ENCODE measurements at places on chromosomes 3 and 15. TPM values are rescaled to one million over a fixed set of nuclear protein-coding genes. Genes with fewer than 3 reads are reported as not detected.

Gene CFAP100
- total RNA-seq, result not detected

Gene GABRB3
- total RNA-seq, result not detected

GRCh38 chr3:32401126-32401525 lies 9.5 kb downstream of the CMTM7 start:
- H3K27ac ChIP-seq, result peak overlapping the region; percentile 81
- peak overlapping the region; percentile 92 for H3K4me3 ChIP-seq
- peaks cover 21% of the 10 kb centered on the region for H3K36me3 ChIP-seq
- H3K27me3 ChIP-seq, result no peaks in the 10 kb centered on the region
- DNase-seq, result no peak

DNA sequence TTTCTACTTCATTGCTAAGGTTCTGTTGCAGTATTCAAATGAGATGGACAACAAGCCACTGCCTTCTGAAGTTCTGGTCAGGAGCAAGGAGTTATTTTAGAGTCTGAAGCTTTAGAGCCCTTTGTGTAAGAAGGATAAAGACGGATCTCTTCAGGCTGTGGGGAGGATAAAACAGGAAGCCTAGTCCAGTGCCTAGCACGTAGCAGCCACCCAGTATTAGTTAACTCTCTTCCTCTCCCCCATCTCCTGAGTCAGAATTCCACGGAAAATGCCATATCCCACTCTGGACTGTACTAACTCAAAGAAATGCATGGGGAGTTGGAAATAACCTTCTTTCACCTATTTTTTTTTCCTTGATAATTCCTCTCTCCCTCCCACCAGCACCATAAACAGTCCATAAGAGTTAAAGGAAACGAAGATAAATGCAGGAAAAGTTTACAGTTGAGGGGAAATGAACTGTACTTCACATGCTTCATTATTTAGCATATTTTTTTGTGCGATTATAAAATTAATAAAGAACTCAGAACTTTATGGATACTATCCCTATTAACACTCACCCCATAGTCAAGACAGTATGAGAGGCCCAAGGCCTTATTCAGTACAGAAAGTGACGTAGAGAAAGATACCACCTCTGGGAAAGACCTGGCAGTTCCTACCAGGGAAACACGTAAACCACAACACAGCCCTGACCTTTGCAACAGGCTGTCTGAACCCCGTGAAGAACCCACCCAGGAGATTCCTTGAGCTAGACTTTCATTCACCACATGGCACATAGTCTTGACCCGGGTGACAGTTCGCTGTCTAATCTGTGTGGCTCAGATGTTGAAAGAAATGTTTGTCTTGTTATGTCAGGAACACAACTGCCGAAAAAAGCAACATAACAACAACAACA lies 9.2 kb downstream of the IGF2BP2 start:
- no peaks in the 10 kb centered on the region for H3K36me3 ChIP-seq
- H3K4me3 ChIP-seq, result no peak overlapping the region
- peaks cover 52% of the 10 kb centered on the region for H3K27me3 ChIP-seq
- no peak for DNase-seq

GRCh38 chr3:51974963-51975851 lies at the start of gene ABHD14A:
Gene ABHD14A (plus strand): TSS chr3:51975064. CDS start chr3:51975136, 72 bp downstream.
- peak within 1 kb of the TSS; percentile 87 for H3K4me3 ChIP-seq
- peak; percentile 72 for DNase-seq
- peaks cover 24% of the 10 kb centered on the region for H3K4me1 ChIP-seq
- H3K27ac ChIP-seq, result peak within 1 kb of the TSS; percentile 90
- no peaks in the 10 kb centered on the region for H3K27me3 ChIP-seq
- H3K36me3 ChIP-seq, result peaks cover 2% of the 10 kb centered on the region

DNA sequence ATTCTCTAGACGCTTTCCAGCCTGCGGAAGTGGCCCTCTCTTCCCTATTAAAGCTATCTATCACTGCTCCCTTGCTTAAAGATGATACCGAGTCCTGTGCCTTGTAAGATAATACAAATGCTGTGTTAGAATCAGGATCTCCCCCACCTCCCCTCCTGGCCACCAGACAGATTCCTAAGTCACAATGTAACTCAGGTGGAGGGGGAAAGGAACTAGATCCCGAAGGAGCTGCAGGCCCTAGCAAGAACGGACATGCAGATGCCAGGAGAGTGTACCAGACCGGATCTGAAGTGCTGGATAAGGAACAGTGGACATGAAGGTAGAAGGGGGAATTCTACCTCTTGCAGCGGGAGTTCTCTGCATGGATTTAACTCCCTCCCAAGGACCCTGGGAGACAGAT lies 230.7 kb upstream of the LYSMD4 start:
- no peak overlapping the region for H3K27ac ChIP-seq
- H3K27me3 ChIP-seq, result peaks cover 7% of the 10 kb centered on the region
- no peak for DNase-seq
- H3K4me1 ChIP-seq, result no peaks in the 10 kb centered on the region
- no peaks in the 10 kb centered on the region for H3K36me3 ChIP-seq
- H3K4me3 ChIP-seq, result no peak overlapping the region

DNA sequence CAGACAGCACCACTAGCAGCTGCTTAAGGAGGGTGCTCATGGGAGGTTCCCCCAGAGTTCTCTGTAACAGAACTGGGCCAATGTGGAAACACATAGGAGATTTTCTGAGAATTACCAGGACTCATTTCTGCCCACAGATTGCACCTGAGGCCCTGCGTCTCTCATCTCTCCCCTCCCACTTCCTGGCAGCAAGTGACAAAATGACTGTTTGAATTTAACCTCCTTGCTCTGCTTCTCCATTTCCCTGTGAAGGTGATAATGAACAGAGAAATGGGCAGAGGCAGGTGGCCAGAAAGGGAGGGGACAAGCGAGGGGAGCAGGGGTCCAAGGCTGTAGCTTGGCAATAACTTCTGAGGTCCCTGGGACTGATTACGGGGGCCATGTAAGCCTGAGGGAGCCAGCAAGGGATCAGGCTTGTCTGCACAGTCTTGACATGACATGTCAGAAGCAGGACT lies 8.0 kb downstream of the EPHB1 start:
- peaks cover 81% of the 10 kb centered on the region for H3K4me1 ChIP-seq
- H3K36me3 ChIP-seq, result peaks cover 9% of the 10 kb centered on the region
- DNase-seq, result peak; percentile 55
- peak overlapping the region; percentile 46 for H3K4me3 ChIP-seq

DNA sequence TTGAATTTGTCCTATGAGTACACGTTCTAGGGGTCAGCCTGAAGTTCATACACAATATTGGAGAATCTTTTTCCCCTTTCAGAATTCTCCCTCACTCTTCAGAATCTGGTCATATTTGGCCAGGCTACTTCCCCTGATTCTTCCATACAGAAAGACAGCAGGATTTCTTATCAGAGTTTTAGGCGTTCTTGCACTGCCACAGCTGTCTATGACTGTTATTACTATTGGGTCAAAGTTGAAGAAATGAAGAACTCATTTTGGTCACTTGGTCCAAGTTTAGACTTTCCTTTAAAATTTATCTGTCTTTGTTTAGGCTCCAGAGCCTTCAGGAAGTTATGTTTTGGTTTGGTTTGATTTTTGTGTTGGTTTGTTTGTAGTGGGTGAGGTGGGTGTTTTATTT lies 12.0 kb downstream of the TEX55 start:
- H3K27me3 ChIP-seq, result peaks cover 7% of the 10 kb centered on the region
- no peak for DNase-seq
- no peaks in the 10 kb centered on the region for H3K4me1 ChIP-seq
- H3K27ac ChIP-seq, result no peak overlapping the region
- no peak overlapping the region for H3K4me3 ChIP-seq
- H3K36me3 ChIP-seq, result peaks cover 2% of the 10 kb centered on the region

Data from activated T-helper 1 cell treated with anti-CD3 and anti-CD28 coated beads, Interleukin-12 subunit alpha, Interleukin-12 subunit beta, Interleukin-2, Interleukin-4 antibody, amounts not matched to agents 30 ng/mL and 10 ng/mL and 1 ng/mL, durations not matched to agents 14 hours and 24 hours and 36 hours (primary cell).